ENCODE measurements at places on chromosomes 7 and 10.

GRCh38 chr10:124705381-124705740 lies 38.8 kb downstream of the FAM53B start:
- no peak for DNase-seq

- DNase-seq, result no peak
Measured at GRCh38 chr7:50369143-50370026, 64.9 kb downstream of the IKZF1 start.

DNA sequence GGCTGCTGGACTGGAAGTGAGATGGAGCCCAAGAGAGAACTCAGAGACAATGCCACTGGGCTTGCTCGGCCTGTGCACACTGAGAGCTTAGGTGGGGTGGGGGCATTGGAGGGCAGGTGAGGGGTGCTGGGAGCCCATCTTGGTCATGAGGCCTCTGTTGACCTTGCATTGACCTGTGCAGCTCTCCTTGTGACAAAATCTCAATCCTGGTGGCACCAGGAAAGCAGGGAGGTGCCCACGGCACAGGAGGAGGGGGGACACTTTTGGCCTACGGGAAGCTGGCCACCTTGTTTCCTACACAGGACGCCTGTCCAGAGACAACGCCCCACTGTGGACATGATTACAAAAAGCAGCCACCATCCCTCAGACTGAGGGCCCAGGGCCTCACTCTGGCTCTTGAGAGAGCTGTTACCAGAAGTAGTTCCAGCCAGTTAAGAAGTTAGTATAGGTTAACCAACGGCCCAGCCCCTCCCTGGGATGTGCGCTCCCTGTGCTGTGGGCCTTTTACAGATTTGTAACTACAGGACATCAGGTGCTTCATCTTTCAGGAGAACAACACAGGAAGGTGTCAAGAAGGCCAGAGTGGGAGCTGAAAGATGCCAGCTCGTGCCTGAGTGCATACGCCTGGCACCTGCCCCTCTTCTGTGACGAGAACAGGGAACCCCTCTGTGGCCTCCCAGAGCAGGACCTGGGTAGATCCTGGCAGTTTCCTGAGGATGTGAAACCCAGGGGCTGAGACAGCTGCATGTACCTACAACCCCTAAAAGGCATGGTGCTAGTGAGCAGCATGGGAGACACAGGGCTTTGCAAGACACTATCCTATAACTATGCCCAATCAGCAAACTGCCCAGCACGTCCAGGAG lies 10.3 kb downstream of the PKD1L1 start:
- DNase-seq, result no peak

GRCh38 chr7:31271641-31272405 lies 68.7 kb downstream of the NEUROD6 start:
- no peak for DNase-seq

GRCh38 chr10:30637881-30638467 lies 8.4 kb upstream of the LYZL2 start:
- peak; percentile 24 for DNase-seq

- no peak for DNase-seq
Measured at GRCh38 chr10:7092603-7093002, 318.2 kb downstream of the SFMBT2 start.

Measured in brain pericyte (primary cell).